ENCODE measurements at places on chromosomes 2 and 18.

GRCh38 chr2:124805060-124805459 lies 780.0 kb downstream of the CNTNAP5 start:
- no peak for DNase-seq

DNA sequence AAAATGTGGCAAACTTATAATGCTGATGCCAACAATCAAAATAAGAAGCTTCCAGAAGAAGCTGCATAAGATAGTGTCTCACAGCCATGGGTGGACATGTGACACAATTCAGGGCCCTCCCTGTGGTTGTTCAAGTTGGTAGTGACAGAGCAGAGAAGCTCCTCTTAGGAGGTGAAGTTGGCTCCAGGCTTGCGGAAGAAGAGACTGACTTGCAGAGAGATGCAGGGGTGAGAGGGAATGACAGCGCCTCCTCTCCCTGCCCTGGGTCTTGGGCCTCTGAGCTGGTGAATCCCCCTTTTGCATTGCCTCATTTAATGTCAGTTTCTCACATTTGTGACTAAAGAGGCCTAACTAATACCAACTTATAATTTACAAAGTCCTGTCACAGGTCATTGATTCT lies 23.0 kb upstream of the RHOB start:
- no peak for DNase-seq

DNA sequence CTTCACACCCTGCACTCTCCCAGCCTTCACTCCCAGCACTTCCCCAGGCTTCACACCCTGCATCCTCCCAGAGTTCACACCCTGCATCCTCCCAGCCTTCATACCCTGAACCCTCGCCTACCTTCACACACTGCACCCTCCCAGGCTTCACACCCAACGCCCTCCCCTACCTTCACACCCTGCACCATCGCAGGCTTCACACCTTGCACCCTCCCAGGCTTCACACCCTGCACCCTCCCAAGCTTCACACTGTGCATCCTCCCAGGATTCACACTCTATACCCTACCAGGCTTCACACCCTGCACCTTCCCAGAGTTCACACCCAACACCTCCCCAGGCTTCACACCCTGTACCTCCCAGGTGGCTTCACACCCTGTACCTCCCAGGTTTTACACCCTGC lies 448.7 kb upstream of the MYT1L start:
- DNase-seq: no peak

DNA sequence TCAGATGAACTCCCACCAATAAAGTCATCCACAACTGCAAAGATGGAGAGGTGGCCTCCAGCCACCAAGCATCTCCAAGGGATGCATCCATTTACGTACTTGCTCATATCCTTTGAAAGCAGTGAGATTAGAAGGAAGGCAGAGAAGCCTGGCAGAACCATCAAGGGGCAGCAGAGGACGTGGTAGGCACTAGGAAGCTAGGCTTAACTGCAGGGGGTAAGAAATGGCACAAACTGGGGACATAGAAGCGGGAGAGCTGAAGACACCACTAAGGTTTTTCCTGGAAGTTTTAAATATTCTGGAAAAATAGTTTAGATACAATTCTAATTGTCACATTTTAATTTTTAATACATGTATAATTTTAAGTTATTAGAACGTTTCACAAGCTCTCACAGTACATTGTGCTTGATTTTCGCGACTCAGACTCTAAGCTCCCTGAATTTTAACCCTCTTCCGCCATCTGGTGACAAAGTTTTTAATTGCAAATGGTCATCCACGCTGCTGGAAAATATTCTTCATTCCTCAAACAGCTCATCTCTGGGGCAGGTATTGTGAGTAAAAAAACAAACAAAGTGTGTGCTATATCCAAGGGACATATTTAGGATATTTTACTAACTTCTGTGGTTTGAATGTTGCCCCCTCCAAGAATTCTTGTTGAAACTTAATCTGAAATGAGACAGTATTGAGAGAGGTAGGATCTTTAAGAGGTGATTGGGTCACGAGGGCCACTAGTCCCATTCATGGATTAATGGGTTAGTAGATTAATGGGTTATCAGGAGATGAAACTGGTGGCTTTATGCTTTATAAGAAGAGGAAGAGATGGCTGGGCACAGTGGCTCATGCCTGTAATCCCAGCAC lies 1.6 kb upstream of the PSTPIP2 start:
- DNase-seq: peak; percentile 75

GRCh38 chr18:48036226-48036625 lies 105.8 kb upstream of the SMAD2 start:
- peak; percentile 24 for DNase-seq

- DNase-seq: no peak
Measured at GRCh38 chr2:78145395-78145996, 623.3 kb upstream of the LRRTM4 start.

GRCh38 chr2:240443891-240444301 lies 8.4 kb downstream of the GPC1 start:
- peak; percentile 24 for DNase-seq

GRCh38 chr2:45585267-45585861 lies 25.7 kb downstream of the SRBD1 start:
- DNase-seq: peak; percentile 42

Measured in EL (cell line).